A549 treated with GW870086 at 1 μM for 4 hours (cell line): ENCODE measurements at places on chromosomes 13 and 19. TPM values are rescaled to one million over a fixed set of nuclear protein-coding genes. Genes with fewer than 3 reads are reported as not detected.

The CCDC169 gene
- 0.28 to 0.74 TPM (median 0.33 TPM) in 4 of 5 replicates, not detected in the other for total RNA-seq

The TRAPPC2B gene
- 15.8 to 18.0 TPM (median 16.3 TPM) in 5 replicates for total RNA-seq

The CEACAM4 gene
- total RNA-seq, result not detected in 5 replicates

The LYL1 gene
- total RNA-seq, result 0.64 to 0.94 TPM (median 0.75 TPM) in 5 replicates

The PABPC3 gene
- 0.10 to 0.20 TPM (median 0.16 TPM) in 5 replicates for total RNA-seq

The CEACAM8 gene
- not detected in 5 replicates for total RNA-seq
